ENCODE measurements at places on chromosomes 6 and 20.

- no peak for DNase-seq
Measured at GRCh38 chr6:100101644-100102043, 107.6 kb upstream of the MCHR2 start.

GRCh38 chr6:72940265-72940664 lies 285.0 kb downstream of the KHDC1L start:
- DNase-seq = no peak

DNA sequence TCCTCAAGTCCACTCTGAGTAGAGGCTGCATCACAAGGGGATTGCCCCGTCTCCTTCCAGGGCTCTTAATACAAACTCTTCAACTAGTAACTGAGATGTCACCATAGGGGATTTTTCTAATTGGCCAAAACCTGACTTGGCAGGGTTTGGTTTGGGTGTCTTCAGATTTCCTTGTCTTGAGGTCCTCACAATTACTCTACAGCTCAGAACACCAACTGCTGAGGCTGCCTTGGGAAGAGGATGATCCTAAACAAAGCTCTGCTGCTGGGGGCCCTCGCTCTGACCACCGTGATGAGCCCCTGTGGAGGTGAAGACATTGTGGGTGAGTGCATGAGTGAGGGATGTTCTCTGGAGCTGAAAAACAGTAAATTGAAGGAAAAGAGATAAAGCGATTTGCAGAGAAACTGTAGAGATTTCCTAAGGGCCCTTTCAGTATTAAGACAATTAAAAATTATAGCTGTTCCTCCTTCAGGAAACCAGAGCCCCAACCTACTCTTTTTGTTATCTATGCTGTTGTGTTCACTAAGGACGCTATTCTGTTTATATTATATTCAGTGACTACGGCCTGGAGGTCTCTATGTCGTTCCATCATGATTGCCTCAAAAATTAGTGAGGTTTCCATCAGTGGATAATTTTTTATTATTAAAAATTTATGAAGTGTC lies at the start of gene HLA-DQA1:
TSS of gene HLA-DQA1 (plus strand) at position 188 of the 662 bp plus-strand sequence. CDS start at position 241, 53 bp downstream.
- DNase-seq = no peak

- peak; percentile 24 for DNase-seq
Measured at GRCh38 chr6:16043171-16044135, 85.4 kb upstream of the MYLIP start.

- DNase-seq = no peak
Measured at GRCh38 chr20:33936656-33937055, 57.1 kb upstream of the RALY start.

- no peak for DNase-seq
Measured at GRCh38 chr20:52766645-52767435, 205.3 kb upstream of the TSHZ2 start.

GRCh38 chr6:78942446-78942845 lies 75.1 kb downstream of the IRAK1BP1 start:
- DNase-seq = no peak

GRCh38 chr20:13265941-13266340 lies 44.9 kb downstream of the ISM1 start:
- no peak for DNase-seq

GRCh38 chr20:44572551-44573500 lies 9.6 kb upstream of the PKIG start:
- no peak for DNase-seq

DNA sequence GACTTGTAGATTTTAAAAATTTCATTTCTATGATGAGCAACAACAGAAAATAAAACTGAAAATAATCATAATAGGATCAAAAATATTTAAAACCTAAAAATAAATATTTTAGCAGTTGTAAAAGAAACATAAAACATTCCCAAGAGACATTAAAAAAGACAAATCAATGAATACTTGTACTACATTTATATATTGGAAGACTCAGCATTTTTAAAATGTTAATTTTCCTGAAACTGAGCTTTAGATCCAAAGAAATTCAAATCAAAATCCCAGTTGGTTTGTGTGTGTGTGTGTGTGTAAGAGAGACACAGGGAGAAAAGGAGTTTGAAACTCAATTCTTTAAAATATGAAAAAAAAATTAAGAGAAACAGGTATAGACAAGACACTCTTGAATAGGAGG lies 38.7 kb upstream of the DSE start:
- no peak for DNase-seq

GRCh38 chr6:31888276-31889258 lies 8.9 kb downstream of the EHMT2 start:
- DNase-seq = no peak

GRCh38 chr6:36603222-36604089 lies 9.3 kb downstream of the SRSF3 start:
- no peak for DNase-seq

GRCh38 chr6:79778816-79779215 lies 147.7 kb downstream of the SH3BGRL2 start:
- DNase-seq = no peak
